ENCODE measurements at places on chromosomes 16 and 17. TPM values are rescaled to one million over a fixed set of nuclear protein-coding genes. Genes with fewer than 3 reads are reported as not detected.

CTDNEP1 gene
- 34.1 TPM for total RNA-seq

ZDHHC1 gene
- 5.0 TPM for total RNA-seq

AOC2 gene
- total RNA-seq = 2.5 TPM

BEAN1 gene
- 7.5 TPM for total RNA-seq

CTNS gene
- total RNA-seq = 8.5 TPM

CD300LB gene
- not detected for total RNA-seq

CRHR1 gene
- total RNA-seq = 16.6 TPM

ODAD4 gene
- 3.1 TPM for total RNA-seq

NLE1 gene
- total RNA-seq = 33.5 TPM

ADAD2 gene
- total RNA-seq = not detected

KRTAP9-2 gene
- total RNA-seq = not detected

OGFOD3 gene
- total RNA-seq = 16.6 TPM

HSD3B7 gene
- 0.94 TPM for total RNA-seq

CACNA1H gene
- 32.9 TPM for total RNA-seq

IGSF6 gene
- total RNA-seq = 1.6 TPM

SOX15 gene
- 1.6 TPM for total RNA-seq

TCAP gene
- total RNA-seq = 2.5 TPM

NEURL4 gene
- total RNA-seq = 61.0 TPM

RAB34 gene
- total RNA-seq = 15.3 TPM

SRCIN1 gene
- 42.3 TPM for total RNA-seq

ZPBP2 gene
- total RNA-seq = not detected

CES4A gene
- total RNA-seq = 33.8 TPM

HS3ST2 gene
- 5.9 TPM for total RNA-seq

KARS1 gene
- total RNA-seq = 80.8 TPM

QRICH2 gene
- 16.6 TPM for total RNA-seq

SHCBP1 gene
- 2.5 TPM for total RNA-seq

NSF gene
- total RNA-seq = 66.7 TPM

ODF4 gene
- not detected for total RNA-seq

KRTAP16-1 gene
- total RNA-seq = not detected

NLRC3 gene
- total RNA-seq = 0.94 TPM

ABCA10 gene
- total RNA-seq = 4.1 TPM

WNT3 gene
- 6.3 TPM for total RNA-seq

NACA2 gene
- not detected for total RNA-seq

TMC5 gene
- 0.31 TPM for total RNA-seq

TVP23A gene
- total RNA-seq = 31.9 TPM

HOXB3 gene
- total RNA-seq = not detected

MT3 gene
- total RNA-seq = 5.6 TPM

BANP gene
- 49.5 TPM for total RNA-seq

NPTX1 gene
- 19.7 TPM for total RNA-seq

CRYM gene
- 84.8 TPM for total RNA-seq

SLC4A1 gene
- 3.1 TPM for total RNA-seq
